ENCODE measurements at places on chromosomes 5 and 9. TPM values are rescaled to one million over a fixed set of nuclear protein-coding genes. Genes with fewer than 3 reads are reported as not detected.

GRCh38 chr9:91035825-91036208 lies 234.2 kb downstream of the SYK start:
- no peak for DNase-seq
- H3K27me3 ChIP-seq: no peaks in the 10 kb centered on the region
- peaks cover 61% of the 10 kb centered on the region for H3K4me1 ChIP-seq
- H3K4me3 ChIP-seq: no peak overlapping the region
- H3K27ac ChIP-seq: no peak overlapping the region

DNA sequence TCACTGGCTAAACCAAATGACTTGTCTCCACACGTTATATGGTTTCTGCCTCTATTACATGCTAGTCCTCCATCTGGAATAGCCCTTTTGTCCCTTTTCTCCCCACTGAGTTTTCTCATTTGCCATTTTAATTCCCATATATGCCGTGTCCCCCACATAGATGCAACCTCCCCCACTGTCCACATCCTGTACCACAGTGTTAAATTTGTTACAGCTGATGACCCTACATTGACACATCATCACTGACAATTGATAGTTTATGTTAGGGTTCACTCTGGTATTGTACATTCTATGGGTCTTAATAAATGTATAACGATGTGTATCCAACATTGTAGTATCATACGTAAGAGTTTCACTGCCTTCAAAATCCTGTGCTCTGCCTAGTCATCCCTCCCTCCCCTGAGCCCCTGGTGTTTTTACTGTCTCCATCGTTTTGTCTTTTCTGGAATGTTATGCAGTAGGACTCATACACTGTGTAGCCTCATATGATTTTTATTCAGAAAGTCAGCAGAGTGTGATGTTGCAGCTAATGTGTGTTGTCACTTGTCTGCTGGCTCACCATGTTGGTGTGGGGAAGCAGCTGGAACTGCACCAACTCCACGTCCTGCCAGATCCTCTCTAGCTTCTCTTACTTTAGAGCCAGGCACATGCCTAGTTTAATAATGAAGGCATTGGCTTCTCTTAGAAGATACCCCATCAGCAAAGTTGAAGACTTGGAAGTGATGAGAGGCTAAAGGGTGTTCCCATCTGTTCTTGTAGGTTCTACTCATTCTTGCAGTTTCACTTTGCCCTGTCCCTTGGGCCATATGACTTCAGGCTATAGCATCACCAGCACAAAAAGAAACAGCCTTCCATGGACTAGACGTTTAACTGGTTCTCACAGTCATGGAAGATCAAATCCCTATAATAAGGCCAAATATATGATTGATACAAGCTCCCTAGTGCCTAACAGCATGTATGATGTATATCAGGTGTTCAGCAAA lies 30.2 kb downstream of the LRRC70 start:
- peaks cover 23% of the 10 kb centered on the region for H3K36me3 ChIP-seq
- H3K27me3 ChIP-seq: no peaks in the 10 kb centered on the region
- no peak overlapping the region for H3K27ac ChIP-seq
- peaks cover 7% of the 10 kb centered on the region for H3K4me1 ChIP-seq

DNA sequence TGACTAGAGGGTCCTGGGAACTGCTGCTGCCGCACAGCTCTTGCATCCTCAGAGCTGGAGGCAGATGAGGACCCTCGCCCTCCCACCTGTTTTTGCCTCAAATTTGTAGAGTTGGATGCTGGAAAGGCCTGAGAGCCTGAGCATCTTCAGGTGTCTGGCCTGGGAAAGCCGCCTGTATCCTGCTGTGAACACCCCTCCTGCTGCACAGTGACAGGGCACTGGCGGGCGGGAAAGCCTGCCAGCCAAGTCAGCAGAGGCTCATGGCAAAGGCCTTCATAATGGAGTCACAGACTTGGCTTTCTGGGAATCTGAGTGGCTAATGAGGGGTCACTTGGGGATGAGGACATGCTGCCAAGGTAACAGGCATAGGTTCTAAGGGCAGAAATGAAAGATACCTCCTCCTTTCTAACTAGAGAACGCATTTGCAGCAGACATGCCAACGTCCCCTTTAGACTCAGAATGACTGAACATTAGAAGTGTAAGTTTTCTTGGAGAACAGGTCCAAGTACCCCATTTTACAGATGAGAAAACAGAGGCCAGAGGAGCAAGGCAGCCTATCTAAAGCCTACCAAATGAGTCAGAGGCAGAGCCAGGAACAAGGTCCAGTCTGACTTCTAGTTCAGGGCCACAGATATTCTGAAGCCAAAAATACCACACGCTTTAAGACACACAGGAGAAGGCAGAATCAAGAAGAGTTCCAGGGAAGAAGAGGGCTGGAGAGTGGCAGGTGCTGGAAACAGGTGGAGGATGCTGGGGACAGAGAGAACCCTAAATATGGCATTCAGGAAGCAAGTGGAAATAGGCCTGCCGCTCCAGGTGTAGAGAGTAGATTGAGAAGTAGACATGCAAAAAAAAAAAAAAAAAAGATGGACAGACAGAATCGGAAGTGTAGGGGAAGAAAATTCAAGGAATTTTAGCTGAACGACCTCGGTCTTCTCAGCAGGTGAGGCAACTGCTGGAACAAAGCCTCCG lies 44.1 kb downstream of the EPB41L4B start:
- no peak for DNase-seq
- no peaks in the 10 kb centered on the region for H3K4me1 ChIP-seq
- H3K36me3 ChIP-seq: no peaks in the 10 kb centered on the region
- H3K4me3 ChIP-seq: no peak overlapping the region

DNA sequence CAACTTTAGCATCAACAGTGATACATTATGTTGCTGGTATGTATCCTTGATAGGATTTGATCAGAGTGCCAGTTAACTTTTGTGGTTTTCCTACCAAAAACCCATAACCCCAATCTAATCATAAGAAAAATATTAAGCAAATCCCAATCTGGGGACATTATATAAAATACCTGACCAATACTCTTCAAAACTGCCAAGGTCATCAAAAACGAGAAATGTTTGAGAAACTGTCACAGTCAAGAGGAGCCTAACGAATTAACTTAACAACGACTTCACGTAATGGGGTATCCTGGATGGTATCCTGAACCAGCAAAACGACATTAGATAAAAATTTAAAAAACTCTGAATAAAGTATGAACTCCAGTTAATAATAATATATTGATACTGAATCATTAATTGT lies 51.7 kb upstream of the SRFBP1 start:
- DNase-seq: no peak
- H3K4me3 ChIP-seq: no peak overlapping the region
- no peaks in the 10 kb centered on the region for H3K27me3 ChIP-seq
- H3K27ac ChIP-seq: no peak overlapping the region
- no peaks in the 10 kb centered on the region for H3K4me1 ChIP-seq

- DNase-seq: no peak
- H3K4me3 ChIP-seq: no peak overlapping the region
- H3K27me3 ChIP-seq: no peaks in the 10 kb centered on the region
- peaks cover 17% of the 10 kb centered on the region for H3K36me3 ChIP-seq
Measured at GRCh38 chr9:129150672-129151211, 27.3 kb downstream of the IER5L start.

- DNase-seq: no peak
- H3K27me3 ChIP-seq: no peaks in the 10 kb centered on the region
- H3K36me3 ChIP-seq: no peaks in the 10 kb centered on the region
- no peak overlapping the region for H3K4me3 ChIP-seq
- no peaks in the 10 kb centered on the region for H3K4me1 ChIP-seq
- no peak overlapping the region for H3K27ac ChIP-seq
Measured at GRCh38 chr9:24608599-24608998, 62.9 kb upstream of the IZUMO3 start.

- no peak overlapping the region for H3K4me3 ChIP-seq
- no peak overlapping the region for H3K27ac ChIP-seq
- peaks cover 12% of the 10 kb centered on the region for H3K27me3 ChIP-seq
- no peaks in the 10 kb centered on the region for H3K4me1 ChIP-seq
- DNase-seq: no peak
Measured at GRCh38 chr5:175202463-175203068, 241.4 kb downstream of the DRD1 start.

Gene EFNA5
- not detected for total RNA-seq

Gene IL3
- 1.4 TPM for total RNA-seq

Measured in activated CD4-positive, alpha-beta memory T cell treated with anti-CD3 and anti-CD28 coated beads, Interleukin-2, amount 10 ng/mL, durations not matched to agents 7 days and 5 days (primary cell).